ENCODE measurements at places on chromosomes 7 and 10.
A peak's percentile ranks its signal among the peaks of the same experiment; 100 is the strongest.

DNA sequence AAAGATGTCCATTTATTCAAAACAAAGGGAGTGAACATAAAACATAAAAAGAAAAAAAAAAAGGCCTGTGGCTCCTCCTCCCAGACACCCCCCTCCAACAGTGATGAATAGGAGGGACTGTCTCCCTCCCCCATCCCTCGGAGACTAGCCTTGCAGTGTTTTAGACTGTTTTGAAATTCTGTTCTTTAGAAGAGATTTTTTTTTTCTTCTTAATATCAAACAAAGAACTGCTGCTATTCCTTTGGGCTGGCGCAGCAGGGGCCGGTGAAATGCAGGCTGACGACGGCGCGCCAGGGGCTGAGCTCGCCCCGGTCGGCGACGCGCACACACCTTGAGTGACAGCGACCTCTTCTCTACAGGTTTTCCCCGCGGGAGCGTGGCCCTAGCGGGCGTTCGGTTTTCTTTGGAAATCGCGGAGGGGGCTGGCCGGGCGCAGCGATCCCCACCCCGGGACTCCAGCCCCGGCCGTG, at the start of gene LANCL2:
TSS of gene LANCL2 (plus strand) at position 133 of the 470 bp plus-strand sequence. CDS start 689 bp downstream, outside the sequence.
- peak; percentile 14 for DNase-seq

- no peak for DNase-seq
These were observed 73.2 kb downstream of the PPP1R9A start for GRCh38 chr7:94980418-94981142.

- no peak for DNase-seq
These were observed 35.0 kb upstream of the PDCD4 start for GRCh38 chr10:110836706-110837105.

DNA sequence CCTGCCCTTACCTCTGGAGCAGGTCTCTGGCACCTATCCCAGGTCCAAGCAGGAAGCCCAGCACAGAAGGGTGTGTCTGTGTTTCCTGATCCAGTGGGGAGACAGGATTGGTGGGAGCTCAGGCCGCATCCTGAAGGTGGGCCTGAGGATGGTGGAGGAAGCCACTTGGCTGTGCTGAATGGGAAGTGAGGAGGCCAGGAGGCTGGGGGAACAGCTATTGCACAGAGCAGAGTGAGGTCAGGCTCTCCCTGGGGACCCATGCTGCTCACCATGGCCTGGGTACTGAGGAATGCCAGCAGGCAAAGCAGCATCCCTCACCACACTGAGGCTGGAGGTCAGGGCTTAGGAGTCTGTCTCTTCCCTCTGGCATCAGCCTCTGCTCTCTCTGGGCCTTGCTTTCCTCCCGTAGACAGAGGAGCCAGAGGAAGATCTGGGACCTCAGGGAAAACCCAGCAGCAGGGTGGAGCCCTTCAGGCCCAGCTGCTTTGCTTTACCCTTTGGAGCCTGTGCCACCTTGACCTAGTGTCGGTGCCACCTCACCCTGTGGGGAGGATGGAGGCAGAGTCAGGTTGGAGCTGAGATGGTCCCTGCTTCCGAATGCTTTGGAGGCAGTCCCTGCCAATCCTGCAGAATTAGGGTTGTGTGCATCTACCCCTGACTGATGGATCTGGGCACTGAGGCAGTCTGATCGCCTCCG, 39.0 kb downstream of the CDH23 start:
- no peak for DNase-seq

DNA sequence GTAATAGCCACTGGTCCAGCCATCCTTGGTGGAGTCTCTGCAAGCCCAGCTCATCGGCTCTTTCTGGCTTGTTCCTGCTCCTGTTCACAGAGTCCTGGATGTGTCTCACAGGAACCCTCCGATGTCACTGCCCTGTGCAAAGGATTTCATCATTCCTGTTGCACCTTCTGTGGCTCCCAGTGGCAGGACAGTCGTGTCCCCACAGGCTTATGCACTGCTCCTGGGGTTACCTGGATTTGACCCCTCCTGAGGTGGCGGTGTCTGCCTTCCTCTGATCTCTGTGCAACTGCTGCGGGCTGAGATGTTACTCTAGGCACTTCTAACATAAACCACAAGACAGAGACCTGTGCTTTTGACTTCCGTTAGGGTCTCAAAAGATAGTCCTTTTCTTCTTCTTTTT, 30.6 kb downstream of the APBB1IP start:
- DNase-seq = no peak

DNA sequence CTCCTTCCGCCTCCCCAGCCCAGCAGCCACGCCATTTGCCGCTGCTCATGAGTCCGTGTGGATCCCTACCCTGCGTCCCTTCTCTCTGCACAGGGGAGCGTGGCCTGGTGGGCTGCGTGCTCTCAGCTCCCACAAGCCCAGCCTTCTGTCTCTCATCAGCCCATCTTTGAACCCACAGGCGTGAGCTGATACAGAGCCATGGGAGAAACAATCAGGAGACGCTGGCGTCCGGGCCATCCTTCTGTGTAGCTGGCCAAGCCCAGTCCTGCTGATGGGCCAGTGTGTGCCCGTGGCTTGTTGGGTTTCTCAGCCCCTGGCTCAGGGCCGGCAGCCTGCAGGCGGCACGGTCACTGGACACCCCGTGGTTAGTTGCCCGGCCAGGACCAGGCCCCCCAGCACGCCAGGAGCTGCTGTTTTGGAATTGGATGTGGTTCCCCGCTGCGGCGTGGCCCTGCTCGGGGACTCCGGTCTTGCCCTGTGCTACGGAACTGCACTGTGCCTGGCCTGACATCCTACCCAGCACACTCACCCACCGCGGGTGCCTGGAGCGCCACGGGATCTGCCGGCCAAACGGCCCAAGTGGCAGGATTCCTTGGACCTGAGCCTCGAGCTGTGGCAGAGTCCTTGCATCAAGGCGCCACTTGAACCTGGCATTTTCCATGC, 88.9 kb downstream of the ELFN1 start:
- DNase-seq = no peak

- peak; percentile 5 for DNase-seq
These were observed 535 bp downstream of the BTRC start for GRCh38 chr10:101354328-101355071.

DNA sequence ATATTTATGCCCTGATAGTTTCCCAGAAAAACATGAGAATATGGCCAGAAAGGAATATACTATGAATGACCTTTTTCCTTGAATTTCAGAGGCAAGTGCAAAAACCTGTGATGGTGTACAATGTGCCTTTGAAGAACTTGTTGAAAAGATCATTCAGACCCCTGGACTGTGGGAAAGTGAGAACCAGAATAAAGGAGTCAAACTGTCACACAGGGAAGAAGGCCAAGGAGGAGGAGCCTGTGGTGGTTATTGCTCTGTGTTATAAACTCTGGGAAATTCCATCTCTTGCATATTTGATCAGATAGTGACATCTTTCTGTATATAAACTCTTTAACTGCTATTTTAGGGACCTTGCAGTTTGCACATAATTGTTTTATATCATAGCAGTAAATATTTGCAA, 33.7 kb downstream of the RAB18 start:
- DNase-seq = no peak

DNA sequence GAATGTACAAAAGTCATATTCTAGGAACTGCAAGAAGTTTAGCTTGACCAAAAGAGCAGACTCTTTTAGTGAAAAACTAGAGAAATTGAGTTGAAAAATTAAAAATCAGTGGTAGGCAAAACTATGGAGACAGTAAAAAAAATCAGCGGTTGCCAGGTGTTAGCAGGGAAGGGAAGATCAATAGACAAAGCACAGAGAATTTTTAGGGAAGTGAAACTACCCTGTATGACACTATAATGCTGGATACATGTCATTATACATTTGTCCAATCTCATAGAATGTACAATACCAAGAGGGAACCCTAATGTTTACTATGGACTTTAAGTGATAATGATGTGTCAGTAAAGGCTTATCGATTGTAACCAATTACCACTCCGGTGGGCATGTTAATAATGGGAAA, 761.9 kb downstream of the MAGI2 start:
- DNase-seq = no peak

- DNase-seq = no peak
These were observed 136.6 kb downstream of the SPAG6 start for GRCh38 chr10:22481687-22482539.

DNA sequence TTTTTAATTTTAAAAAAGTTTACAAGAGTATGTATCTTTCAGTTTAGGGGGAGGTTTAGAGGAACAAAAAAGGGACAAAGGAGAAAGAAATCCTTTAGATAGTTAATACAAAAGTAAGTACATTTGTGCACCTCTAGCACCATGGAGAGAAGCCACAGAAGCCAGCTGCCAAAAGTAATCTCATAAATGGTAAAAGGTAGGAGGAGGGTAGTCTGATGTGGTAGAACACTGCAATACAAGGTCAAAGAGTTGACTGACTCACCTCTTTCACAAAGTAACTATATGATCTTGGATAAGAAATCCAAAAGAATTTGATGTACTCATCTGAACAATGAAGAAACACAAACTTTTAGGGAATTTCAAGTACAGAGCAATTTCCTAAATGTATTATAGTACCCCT, 68.1 kb downstream of the CNOT4 start:
- DNase-seq = no peak

- no peak for DNase-seq
These were observed 47.4 kb downstream of the PPP1R17 start for GRCh38 chr7:31734456-31734855.

DNA sequence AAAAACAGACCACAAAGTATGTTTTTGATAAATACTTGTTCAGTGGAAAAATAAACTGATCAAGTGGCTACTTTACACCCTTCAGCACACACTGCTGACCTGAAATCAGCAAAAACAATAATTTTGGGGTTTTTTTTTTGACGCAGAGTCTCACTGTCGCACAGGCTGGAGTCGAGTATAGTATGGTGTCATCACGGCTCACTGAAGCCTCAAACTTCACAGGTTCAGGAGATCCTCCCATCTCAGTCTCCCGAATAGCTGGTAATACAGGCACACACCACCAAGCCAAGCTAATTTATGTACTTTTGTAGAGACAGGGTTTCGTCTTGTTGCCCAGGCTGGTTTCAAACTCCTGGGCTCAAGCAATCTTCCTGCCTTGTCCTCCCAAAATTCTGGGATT, 30.6 kb downstream of the TARP start:
- DNase-seq = no peak

GRCh38 chr7:96235281-96235680, 86.6 kb downstream of the SLC25A13 start:
- DNase-seq = no peak

DNA sequence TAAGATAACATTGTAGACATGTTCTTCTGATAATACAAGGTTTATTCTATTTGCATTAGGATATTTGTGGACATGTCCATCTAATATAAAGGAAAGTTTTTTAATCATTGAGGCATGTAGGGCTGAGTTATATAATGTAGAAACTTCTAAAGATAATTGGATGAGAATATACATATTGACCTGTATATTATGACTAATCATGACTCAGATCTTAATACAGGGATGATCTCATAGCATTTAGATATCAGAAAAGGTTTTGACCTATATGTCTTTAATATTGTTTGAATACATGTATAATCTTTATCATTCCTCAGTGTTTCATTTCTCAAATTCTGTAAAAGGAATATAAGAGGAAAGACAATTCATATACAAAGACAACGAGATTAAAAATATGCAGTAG, 39.2 kb downstream of the CD36 start:
- no peak for DNase-seq

DNA sequence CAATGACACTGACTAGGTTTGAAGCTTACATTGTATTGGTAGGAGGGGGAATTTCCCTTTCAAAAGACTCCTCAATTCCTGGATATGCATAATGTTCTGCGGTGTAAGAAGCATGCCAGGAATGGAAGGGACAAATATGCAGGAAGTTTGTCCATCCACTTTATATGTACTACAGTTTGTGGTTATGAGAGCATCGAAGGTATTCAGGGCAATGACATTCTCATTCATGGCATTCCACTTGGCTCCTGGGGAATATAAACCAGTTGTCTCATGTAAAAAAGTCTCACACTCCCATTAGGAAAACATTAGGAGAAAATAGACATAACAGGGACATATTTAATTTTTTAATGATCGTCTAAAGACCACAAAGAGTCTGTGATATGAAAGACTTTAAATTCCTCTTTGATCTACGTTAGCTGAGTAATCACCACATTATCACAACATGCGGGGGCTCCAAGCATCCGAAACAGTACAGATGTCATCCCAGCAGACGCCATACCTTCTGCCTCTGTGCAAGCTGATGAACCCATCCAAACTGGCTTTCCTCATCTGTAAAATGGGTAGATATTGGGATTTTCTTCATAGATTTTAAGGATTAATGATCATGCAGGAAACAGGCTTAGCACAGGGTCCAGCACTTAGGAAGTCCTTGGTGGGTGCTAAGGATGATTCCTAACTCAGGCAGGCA, 675.3 kb downstream of the INHBA start:
- DNase-seq = no peak

DNA sequence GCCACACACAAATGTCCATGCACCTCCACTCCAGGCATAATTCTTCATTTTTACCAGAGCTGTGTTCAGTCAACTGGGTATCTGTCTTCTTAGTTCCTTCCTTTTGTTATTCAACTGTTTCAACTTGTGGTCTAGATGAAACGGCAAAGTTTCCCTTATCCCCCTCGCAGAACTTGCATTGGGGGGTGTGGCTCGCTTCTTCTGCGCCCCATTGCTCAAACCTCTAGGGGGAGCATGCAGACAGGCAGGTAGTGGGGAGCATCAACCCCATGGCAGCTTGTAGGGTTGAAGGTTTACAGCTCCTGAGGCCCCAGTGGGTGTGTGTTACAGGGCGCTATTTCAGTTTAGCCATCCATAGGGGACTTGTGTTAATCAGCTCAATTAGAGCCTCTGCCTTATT, 38.3 kb upstream of the COBL start:
- DNase-seq = no peak

DNA sequence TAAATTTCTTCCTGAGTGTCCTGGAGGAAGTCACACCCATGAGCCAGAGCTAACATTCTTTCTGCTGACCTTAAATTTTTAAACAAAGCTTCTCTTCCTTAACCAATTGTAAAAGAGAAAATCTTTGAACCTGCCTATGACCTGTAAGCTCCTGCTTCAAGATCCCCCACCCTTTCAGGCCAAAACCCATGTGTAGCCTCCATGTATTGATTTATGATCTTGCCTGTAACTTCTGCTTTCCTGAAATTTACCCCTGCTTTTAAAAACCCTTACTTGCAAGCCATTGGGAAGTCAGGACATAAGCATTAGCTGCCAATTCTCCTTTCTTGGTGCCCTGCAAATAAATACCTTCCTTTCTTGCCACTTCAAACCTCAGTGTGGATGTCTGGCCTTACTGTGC, 68.5 kb upstream of the HECTD2 start:
- DNase-seq = no peak

Data from stimulated activated CD8-positive, alpha-beta memory T cell treated with anti-CD3 and anti-CD28 coated beads, Interleukin-7, amount 100 ng/mL, for 24 hours (primary cell).